AG08395 (cell line): ENCODE measurements at places on chromosomes 5 and 9.

DNA sequence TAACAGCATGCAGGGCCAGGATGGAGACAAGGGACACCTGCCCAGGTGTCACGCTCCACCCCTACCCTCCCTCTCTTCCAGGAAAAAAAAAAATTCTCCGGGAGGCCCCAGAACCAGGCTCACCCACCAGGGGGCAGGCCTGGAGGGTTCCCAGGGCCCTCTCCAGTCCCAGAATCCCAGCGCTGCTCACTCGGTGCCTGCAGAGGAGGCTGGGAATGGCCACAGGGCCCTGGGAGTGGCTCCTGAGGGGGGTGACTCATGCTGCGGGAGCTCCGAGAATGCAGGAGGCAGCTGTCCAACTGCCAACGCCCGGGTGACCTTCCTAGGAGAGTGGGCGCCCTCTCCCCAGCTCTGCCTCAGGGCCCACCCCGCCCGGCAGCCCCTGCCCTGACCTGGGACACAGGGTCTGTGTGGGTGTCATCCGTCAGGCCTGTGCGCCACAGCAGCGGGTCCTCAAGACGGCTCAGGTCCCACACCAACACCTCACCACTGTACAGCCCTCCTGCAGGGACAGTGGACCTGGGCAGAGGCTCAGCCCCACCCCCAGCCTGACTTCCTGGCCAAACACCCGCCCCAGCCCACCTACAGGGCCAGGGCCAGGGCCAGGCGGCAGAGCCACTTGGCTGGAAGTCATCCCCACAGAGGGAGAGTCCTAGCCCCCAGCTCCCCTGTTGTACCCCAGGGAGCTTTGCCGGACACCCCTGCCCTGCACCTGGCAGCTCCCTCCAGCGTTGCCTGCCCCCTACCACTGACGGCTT, 21.2 kb downstream of the DYNC2I2 start:
- DNase-seq = peak; percentile 98

DNA sequence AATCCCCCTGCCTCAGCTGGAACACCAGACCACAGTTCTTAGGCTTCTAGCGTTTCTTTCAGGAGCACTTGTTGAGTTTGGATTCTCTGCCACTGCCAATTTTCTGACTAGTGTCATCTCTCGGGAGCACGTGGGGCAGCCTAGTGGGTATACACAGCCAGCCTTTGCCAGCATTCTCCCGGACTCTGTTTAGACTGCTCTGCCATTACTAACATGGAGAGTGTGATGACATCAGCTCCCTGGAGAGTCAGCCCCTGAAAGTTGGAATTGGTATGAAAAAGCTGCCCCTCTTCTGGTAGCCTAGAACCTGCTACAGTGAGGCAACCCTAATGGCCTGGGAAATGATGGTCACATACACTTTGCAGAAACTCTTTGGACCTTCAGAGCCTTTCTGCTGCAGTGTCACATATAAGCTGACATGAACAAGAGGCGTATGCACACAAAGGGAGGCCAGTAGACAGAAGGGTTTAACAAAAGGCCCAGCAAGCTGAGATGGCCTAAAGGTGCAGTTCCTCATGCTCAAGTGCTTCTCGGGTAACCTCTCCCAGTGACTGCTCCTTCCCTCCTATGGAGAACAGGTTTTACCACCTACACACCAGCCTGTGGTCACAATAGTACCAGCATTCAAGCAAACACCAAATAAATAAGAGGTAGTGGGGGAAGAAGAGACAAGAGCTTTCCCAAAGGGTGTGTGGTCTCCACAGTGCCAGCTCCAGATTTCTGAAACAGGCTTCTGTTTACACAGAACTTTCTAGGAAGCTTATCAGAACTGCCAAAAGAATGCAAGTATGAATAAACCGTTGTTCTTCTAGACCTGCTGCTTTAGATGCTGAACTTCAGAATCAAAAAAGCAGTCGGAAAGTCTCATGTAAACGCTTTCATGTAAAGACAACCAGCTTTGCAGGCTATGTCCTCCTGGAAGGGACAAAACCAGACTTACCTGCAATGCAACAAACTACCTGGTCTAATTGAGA, 16.5 kb downstream of the SPACA9 start:
- DNase-seq = no peak

DNA sequence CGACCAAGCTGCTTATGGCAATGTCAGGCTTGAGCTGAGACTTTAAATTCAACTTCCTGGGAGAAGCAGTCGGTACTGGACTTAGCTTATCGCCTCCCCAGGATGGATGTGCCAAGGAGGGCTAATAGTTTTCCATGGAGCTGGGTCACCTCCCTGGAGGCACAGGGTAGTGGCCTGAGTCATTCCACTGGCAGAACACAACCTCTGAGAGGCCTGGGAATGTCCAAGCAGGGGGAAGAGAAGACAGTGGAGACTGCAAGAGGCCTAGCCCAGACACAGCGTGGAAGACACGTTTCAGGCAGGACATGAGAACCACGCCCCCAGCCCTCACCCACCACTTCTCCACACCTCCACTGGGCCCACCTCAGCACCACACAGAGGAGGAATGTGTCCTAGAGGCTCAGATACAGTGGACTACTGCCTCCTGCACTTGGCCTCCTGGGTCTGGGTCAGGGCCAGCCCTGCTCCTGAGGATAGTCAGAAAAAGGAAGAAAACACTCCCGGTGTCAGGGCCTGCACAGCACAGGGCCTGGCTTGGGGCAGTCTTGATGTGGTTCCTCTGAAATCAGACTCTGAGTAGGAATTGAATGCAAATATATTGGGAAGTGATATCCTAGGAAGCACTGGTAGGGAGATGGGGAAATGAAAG, 171.8 kb downstream of the FSTL4 start:
- no peak for DNase-seq

DNA sequence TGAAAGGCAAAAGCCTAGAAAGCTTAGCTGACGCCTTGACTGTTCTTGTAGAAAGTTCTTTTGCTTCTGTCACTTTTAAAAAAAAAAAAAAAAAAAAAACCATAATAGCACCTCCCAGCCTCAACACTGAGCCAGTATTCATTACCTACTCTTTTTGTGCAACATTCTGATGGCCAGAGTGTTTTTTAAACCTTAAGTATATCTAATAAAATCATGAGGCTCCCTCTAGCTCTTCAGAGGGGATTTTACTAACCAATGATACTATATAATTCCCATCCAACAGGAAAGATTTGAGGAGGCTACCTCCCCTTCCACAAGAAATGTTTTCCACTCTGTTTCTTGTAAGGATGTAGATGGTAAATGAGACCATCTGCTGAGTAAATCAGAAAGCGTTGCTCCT, 3.9 kb downstream of the BNC2 start:
- no peak for DNase-seq

DNA sequence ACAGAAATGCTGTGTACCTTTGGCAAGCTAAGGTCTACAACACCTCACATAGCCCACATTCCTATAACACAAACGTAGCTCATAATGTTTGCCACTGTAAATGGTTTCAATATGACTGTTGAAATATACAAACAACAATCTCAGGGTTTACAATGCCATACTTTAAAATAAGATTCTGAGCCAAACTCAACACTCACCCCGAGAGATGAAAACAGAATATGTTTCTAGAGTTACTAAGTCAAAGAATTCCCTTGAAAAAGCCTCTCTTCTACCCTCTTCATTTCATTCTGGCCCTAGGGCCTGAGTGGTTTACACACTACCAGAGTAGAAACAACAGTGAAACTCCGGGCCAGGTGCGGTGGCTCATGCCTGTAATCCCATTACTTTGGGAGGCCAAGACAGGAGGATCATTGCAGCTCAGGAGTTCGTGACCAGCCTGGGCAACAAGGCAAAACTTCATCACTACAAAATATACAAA, 72.6 kb downstream of the MYO10 start:
- DNase-seq = no peak

DNA sequence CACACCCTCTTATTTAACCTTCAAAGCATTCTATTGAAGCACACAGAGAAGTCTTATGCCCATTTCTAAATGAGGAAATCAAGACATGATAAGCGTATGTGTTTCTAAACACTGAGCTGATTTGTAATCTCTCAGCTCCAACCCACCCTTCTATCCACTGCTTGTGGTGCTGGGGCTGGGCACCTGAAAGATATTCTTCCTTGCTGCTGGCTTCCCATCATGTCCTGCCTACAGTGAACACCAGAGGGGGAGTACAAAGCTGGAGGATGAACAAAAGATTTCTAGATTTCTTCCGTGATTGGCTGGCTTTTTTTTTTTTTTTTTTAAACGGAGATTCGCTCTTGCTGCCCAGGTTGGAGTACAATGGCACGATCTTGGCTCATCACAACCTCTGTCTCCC, 14.4 kb downstream of the ACTL7A start:
- DNase-seq = no peak

DNA sequence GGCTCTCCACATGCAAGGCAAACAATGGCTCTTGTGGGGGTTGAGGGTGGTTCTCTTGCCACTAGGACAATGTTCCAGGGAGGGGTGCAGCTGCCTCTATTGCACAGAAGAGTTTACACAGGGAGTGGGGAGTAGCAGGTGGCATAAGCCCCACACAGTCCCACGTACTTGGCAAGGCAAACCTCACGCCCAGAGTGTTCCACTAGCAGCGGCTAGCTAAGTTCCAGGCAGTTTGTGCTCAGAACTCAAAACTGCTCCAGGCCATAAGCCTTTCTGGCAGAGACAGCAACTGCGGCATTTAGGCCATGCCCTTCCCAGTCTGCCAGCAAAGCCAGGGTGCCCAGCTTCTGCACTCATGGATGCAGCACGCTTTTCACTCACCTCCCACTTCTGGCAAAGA, 29.0 kb upstream of the BTNL3 start:
- no peak for DNase-seq

- DNase-seq = peak; percentile 89
Observed at GRCh38 chr5:137487600-137487999, 11.5 kb downstream of the SPOCK1 start.

- DNase-seq = no peak
Observed at GRCh38 chr5:97111616-97112015, 30.8 kb downstream of the LIX1 start.

- DNase-seq = peak; percentile 40
Observed at GRCh38 chr5:37847978-37848425, 8.2 kb upstream of the GDNF start.

GRCh38 chr5:143031781-143032580, 261.8 kb downstream of the ARHGAP26 start:
- no peak for DNase-seq

- DNase-seq = no peak
Observed at GRCh38 chr5:158430166-158430797, 571.3 kb upstream of the CLINT1 start.

- no peak for DNase-seq
Observed at GRCh38 chr5:18546591-18546990, 912.3 kb downstream of the TAF11L14 start.

GRCh38 chr9:128735373-128735772, 11.4 kb upstream of the ZDHHC12 start:
- no peak for DNase-seq

GRCh38 chr5:73749485-73750270, 123.7 kb downstream of the ARHGEF28 start:
- DNase-seq = no peak

DNA sequence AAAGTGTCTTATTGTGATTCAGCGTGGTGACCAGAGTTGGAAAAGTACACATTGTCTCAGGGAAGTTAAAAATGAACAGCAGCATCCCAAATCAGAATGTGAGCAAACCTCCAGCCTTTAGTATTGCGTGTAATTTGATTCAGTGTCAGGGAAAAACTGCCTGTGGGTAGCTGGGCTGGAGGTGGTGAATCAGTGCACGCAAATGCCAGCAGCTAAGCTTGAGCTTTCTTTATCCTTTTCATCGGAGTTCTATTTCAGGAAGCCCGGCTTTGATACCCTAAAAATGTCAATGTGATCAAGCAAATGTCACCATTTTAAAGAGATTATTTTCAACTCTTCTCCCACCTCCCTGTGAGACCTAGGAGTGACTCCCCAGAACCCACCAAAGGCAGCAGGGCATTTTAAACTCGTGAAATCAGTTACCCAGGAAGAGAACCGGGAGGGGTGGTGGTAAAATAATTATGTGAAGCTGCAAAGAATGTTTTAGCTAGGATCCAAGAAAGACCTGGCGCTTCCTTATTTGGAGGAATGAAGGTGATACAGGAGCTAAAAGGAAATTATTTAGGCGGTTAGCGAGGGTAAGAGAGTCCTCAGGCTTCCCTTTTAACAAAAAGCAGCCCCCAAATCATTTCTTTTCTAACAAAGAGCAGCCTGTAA, 25.7 kb upstream of the C5orf47 start:
- peak; percentile 79 for DNase-seq

GRCh38 chr5:136200761-136201160, 7.8 kb upstream of the SMIM32 start:
- DNase-seq = no peak

GRCh38 chr9:10875752-10876151, 262.9 kb upstream of the PTPRD start:
- DNase-seq = no peak

GRCh38 chr9:121573717-121574485, 74.3 kb upstream of the GGTA1 start:
- DNase-seq = no peak

GRCh38 chr9:33111631-33112030, 35.2 kb upstream of the SMU1 start:
- no peak for DNase-seq

DNA sequence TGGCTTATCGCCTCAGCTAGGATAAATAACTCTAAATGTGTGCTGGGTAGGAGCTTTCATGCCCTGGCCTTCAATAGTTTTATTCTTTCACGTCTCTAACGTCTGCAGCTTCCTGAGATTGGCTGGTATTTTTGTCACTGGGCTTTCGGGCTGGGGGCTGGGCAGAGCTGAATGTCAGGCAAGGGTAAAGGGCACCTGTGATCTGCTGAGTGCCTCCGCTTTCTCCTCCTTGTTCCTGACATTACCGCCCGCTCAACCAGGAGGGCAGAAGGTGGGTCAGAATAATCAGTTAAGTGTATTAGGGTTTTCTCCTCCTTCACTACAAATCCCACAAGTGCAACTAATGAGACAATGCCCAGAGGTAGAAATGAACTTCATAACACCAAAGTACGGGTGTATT, 216.6 kb downstream of the TSSK1B start:
- no peak for DNase-seq

GRCh38 chr5:178468196-178468685, 122.0 kb downstream of the COL23A1 start:
- DNase-seq = no peak

- no peak for DNase-seq
Observed at GRCh38 chr5:29780401-29780800, 1413.1 kb upstream of the CDH6 start.

GRCh38 chr9:135793221-135794056, 91.5 kb downstream of the KCNT1 start:
- DNase-seq = no peak

- DNase-seq = no peak
Observed at GRCh38 chr9:33249087-33249658, 9.2 kb downstream of the SPINK4 start.

DNA sequence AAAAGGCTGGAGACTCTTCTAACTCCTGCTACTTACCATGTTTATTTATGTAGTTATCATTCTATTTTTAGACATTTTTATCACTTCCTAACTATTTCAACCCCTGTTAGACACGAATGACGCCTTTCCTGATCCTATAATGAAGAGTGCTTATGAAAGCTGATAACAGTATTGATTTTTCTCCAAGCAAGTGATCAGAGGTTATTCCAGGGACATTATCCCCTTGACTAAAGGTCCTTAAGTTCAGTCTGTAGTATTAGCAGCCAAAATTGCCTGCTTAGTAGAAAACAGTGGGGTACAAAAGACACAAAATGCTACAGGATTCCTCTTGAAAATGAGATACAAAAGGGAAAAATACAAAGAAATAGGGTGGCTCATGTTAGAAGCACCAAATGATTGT, 235.6 kb downstream of the DNAH5 start:
- DNase-seq = no peak
